ENCODE measurements at places on chromosomes 7 and 10.

- no peak for DNase-seq
Measured at GRCh38 chr7:30971840-30972563, 8.2 kb downstream of the GHRHR start.

DNA sequence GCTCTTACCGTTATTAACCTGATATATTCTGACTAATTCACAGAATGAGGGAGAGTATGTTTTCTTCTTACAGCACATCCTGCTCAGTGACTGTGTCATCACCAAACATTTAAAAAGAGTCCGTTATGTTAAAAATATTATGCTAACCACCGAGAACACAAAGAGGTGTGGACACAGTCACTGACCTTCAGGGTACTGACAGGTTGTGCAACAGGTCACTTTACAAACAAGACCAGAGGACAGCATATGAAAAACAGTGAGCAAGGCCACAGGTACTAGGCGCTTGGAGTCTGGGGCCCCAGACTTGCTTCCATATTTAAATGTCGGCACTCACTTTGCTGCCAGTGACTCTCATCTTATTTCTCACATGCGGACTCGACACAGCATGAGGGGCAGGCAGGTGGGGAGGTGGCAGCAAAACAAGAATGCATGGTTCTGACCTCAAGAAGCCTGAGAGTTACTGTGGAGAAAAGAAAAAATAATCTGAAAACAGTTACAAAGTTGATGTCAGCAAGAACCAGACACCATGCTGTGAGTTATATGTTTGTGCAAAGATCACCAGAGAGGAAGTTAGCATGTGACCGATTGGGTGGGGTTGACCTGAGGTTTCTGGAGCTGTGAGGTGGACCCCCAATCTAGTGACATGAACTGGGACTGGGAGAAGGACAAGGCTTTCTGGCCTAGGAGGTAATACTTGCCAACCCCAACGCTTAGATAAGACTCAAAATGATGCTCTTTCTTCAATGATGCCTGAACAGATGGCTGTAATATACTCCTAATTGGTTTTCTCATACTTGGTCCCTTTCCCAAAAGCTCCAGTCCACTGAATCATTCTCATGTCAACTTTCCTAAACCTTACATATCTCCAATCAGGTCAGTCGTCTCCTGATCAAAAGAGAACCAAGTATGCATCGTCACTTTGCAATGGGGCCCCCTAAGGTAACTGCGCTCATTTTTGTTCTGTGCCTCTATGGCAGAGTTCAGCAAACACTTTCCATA, 102.4 kb downstream of the HIPK2 start:
- DNase-seq: no peak

DNA sequence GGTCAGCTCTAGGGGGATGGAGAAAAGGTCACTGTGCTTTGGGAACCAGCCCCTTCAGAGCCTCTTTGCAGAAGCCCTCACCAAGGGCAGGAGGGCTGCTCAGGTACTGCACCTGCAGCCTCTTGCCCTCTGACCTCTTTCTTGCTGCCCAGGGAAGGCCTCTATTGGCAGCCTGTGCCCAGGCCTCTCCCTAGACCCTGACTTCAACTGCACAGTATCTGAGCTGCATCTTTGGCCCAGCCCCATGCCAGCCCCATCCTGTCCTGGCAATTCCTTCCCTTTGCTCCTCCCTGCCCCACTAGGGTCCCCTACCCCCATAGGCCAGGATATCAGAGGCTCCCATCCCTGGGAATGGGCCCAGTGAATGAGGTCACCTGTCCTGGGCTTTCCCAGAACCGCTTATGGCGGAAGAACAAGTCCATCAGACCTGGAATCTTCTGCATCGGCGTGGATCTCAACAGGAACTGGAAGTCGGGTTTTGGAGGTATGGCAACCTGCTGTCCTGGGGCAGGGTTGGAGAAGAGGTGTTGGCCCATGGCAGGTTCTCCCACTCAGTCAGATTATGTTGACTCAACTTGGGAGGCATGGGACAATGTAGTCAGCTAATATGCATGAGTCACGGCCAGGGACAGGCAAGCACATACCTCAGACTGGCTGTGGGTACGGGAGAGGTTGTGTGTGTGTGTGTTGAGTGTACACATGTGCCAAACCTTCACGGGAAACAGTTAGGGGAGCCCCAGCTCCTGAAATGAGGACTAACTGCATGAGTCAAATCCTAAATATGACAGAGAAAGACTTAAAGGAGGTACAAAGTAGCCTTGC, 17.1 kb upstream of the CPA1 start:
- no peak for DNase-seq

GRCh38 chr10:88065383-88066049, 202.1 kb downstream of the PTEN start:
- DNase-seq: no peak

All from DMS153 (cell line).